ENCODE measurements at places on chromosomes 3 and 15.

DNA sequence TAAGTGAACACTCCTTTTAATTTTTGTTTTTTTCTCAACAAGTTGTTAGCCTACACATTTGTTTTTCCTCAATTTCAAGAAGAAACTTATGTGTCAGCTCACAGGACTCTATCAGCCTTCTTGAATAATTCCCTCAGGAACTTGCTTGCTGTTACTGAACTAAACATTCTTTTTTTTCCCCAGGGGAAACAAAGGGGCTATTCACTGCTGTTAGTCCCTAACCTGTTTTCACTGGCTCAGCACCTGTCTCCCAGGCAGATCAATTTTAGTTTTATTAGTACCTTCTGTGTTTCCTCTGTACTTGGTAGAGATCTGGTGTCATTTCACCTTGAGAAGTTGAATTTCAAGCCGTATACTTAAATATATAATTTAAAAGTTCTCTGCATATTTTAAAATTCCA lies 644.6 kb downstream of the CADM2 start:
- DNase-seq: no peak
- H3K27me3 ChIP-seq: no peaks in the 10 kb centered on the region
- no peaks in the 10 kb centered on the region for H3K4me1 ChIP-seq
- H3K27ac ChIP-seq: no peak overlapping the region
- H3K4me3 ChIP-seq: no peak overlapping the region

DNA sequence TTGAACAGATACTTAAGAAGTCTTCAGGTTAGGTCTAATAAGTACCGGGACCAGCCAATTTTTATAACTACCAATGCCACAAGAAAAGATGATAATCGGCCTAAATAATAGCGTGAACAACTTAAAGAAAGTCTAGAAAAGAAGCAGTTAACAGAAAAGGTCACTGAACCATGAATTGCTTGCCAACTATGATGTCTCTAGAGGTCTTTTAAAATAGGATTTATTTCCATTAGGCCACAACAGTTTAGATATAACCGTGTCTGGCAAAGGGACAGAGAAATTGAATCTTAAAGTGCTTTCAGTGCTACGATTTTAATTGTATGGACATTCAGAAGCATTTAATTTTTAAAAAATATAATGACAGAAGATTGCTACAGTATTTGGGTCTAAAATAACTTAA lies 1070.4 kb downstream of the ROBO1 start:
- H3K4me3 ChIP-seq: no peak overlapping the region
- H3K4me1 ChIP-seq: no peaks in the 10 kb centered on the region
- DNase-seq: no peak
- no peaks in the 10 kb centered on the region for H3K27me3 ChIP-seq
- no peaks in the 10 kb centered on the region for H3K36me3 ChIP-seq

GRCh38 chr3:170128259-170128976 lies 53.1 kb downstream of the PHC3 start:
- no peak for DNase-seq
- no peak overlapping the region for H3K4me3 ChIP-seq

- H3K4me1 ChIP-seq: no peaks in the 10 kb centered on the region
- no peak overlapping the region for H3K4me3 ChIP-seq
- DNase-seq: no peak
- no peaks in the 10 kb centered on the region for H3K36me3 ChIP-seq
- H3K27me3 ChIP-seq: no peaks in the 10 kb centered on the region
- H3K27ac ChIP-seq: no peak overlapping the region
These were observed 238.0 kb downstream of the FOXP1 start for GRCh38 chr3:71345429-71346040.

DNA sequence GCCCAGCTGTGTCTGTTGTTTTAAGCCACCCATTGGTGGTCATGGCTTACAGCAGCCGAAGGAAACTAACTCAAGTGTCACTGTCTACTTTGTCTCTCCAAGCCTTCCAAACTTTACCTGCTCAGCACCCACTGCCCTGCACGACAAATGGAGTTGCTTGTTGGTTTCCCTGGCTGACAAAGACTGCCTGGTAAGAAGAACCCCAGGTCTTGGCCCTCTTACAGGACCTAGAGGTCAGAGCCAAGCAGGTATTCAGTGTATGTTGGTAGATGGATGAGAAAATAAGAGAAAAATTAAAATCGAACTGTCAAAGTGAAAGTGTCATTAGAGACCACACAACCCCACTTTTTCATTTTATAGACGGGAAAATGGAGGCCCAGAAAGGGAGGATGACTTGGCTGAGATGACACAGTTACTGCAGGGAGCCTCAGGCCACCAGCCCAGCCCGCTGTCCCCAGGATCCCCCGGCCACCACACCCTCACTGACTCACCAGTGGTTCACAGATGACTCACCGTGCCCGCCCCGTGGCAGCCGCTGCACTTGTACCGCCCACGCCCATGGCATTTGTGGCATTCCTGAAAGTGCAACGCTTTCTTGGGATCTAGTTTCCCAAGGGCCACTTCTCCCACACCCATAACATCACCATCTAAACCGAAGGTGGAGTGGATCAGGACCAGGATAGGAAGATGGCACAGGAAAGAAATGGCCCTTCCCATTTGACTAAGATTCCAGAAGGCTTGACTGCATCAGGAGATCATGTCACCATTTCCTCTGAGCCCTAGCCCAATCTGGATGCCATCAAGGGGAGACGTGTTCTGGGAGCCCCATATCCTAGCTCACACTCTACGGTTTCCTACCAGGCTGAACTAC lies 15.2 kb downstream of the SSUH2 start:
- peak overlapping the region; percentile 52 for H3K4me3 ChIP-seq
- peak; percentile 90 for DNase-seq
- no peaks in the 10 kb centered on the region for H3K27me3 ChIP-seq
- peak overlapping the region; percentile 79 for H3K27ac ChIP-seq
- peaks cover 33% of the 10 kb centered on the region for H3K4me1 ChIP-seq

GRCh38 chr15:99009741-99010330 lies 2.2 kb upstream of the PGPEP1L start:
- H3K4me1 ChIP-seq: peaks cover 5% of the 10 kb centered on the region
- DNase-seq: no peak
- no peak overlapping the region for H3K4me3 ChIP-seq
- H3K36me3 ChIP-seq: no peaks in the 10 kb centered on the region
- no peaks in the 10 kb centered on the region for H3K27me3 ChIP-seq

DNA sequence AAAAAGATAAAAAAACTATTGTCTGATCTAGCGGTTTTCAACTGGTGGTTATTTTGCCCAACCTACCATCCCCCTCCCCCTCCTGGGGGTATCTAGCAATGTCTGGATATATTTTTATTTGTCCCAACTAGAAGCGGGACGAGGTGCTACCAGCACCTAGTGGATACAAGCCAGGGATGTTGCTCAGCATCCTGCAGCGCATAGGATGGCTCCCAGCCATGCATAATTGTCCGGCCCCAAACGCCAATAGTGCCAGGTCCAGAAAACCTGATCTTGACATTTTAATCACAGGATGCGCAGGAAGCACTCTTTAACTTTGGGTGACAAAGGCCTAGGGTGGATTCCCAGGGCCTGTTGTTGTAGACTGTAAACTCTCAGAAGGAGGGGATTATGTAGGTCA lies 17.0 kb upstream of the ARL8B start:
- no peaks in the 10 kb centered on the region for H3K27me3 ChIP-seq
- no peaks in the 10 kb centered on the region for H3K36me3 ChIP-seq
- H3K4me3 ChIP-seq: no peak overlapping the region

- no peak overlapping the region for H3K4me3 ChIP-seq
- H3K4me1 ChIP-seq: peaks cover 6% of the 10 kb centered on the region
- no peak for DNase-seq
- no peaks in the 10 kb centered on the region for H3K36me3 ChIP-seq
These were observed 104.0 kb upstream of the MYRIP start for GRCh38 chr3:39705351-39705900.

DNA sequence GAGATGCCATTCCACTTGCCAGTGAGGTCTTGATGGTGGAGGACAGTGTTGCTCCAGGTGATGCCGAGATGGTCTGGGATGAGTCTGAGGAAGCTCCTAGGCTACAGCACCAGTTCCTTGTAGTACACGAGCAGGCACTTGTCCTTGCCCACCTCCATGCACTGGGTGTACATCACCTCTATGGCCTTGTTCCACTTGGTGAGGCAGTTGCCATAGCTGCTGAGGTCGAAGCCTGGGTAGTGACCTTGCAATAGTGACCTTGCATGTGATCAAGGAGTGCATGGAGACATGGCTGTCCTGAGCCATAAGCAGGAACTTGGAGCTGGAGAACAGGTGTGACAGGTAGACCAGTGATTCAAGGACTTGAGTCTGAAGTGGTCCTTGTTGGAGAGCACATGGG lies 47.6 kb downstream of the CDIN1 start:
- no peak overlapping the region for H3K27ac ChIP-seq
- peaks cover 8% of the 10 kb centered on the region for H3K4me1 ChIP-seq
- no peaks in the 10 kb centered on the region for H3K36me3 ChIP-seq
- DNase-seq: no peak
- H3K4me3 ChIP-seq: no peak overlapping the region
